ENCODE measurements at places on chromosomes 1 and 21. TPM values are rescaled to one million over a fixed set of nuclear protein-coding genes. Genes with fewer than 3 reads are reported as not detected.

DNA sequence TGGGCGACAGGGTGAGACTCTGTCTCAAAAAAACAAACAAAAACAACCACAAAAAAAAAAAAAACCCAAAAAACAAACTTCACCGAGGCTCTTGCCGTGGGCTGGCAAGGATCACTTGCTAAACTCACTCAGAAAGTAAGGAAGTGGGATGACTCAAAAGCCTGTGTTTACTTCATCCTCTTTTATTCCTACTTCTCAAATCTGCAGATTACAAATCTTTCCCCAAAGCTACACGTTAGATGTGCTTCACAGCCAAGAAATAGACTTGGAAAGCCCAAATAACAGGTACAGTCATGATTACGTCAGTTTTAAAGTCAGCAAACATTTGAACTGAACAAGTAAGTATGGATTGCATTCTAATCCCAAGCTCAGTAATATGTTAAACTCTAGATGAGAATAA, 359.3 kb downstream of the ADGRL2 start:
- DNase-seq: no peak

GRCh38 chr1:27005648-27006496, 6.8 kb downstream of the TENT5B start:
- DNase-seq: no peak

- DNase-seq: no peak
These were observed 128.8 kb upstream of the COA6 start for GRCh38 chr1:234244482-234244881.

- no peak for DNase-seq
These were observed 228.4 kb upstream of the POU3F1 start for GRCh38 chr1:38274974-38275373.

DNA sequence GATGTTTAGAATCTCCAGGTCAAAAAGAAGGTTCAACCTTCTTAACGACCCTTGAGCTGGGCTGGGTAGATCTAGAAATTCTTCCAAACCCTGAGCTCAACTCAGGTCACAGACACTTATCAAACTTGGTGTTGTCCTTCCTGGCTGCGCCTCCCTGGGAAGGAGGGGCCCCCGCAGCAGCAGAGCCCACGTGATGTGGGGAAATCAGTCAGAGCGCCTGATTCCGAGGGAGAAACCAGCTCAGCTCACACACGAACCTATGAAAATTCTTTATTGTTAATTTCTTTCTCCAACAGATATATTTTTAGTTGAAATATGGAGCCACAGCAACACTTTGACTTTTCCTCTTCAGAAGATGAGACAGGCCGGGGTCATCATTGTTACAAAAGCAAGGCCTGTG, 24.3 kb upstream of the CLSTN1 start:
- no peak for DNase-seq

DNA sequence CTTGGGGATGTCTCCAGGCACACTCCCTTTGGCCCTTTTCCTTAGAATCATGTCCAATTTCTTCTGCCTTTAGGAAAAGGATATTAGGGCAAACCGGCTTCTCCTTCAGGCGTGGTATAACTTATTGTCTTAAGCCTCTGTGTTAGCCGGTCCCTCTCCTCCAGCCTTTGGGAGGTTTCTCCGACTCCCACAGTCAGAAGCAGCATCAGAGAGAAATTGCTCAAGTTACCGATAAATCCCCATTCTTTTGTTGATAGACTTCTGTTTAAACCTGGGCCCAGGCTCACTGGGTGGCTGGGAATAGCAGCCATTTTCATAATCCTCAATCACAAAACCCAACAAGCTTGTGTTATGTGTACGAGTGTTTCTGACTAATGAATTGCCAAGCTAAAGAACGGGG, 85.4 kb upstream of the KAZN start:
- no peak for DNase-seq

DNA sequence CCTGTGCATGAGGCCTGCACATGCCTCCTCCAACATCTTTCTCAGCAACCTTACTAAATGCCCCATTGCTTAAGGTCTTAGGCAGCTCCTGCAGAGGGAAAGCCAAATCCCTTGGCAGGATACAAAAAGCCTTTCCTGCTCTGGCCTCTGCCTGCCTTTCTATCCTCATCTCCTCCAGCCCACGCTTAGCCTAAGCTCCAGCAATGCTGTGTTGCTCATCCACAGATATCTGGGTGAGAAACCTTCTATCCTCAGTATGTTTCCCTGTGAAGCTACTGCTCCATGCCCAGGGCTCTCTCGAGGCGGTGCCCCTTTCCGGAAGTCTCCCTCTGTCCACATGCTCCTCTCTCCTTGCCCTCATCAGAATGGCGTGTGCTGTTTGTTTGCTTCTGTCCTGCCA, 37.0 kb upstream of the CCSAP start:
- no peak for DNase-seq

- no peak for DNase-seq
These were observed 103.3 kb upstream of the DEPDC1 start for GRCh38 chr1:68600049-68600661.

GRCh38 chr1:116496380-116496779, 74.4 kb downstream of the CD58 start:
- peak; percentile 40 for DNase-seq

GRCh38 chr1:56512724-56513494, 66.5 kb downstream of the PLPP3 start:
- DNase-seq: no peak

- no peak for DNase-seq
These were observed 25.8 kb upstream of the PPP1R8 start for GRCh38 chr1:27804791-27805190.

DNA sequence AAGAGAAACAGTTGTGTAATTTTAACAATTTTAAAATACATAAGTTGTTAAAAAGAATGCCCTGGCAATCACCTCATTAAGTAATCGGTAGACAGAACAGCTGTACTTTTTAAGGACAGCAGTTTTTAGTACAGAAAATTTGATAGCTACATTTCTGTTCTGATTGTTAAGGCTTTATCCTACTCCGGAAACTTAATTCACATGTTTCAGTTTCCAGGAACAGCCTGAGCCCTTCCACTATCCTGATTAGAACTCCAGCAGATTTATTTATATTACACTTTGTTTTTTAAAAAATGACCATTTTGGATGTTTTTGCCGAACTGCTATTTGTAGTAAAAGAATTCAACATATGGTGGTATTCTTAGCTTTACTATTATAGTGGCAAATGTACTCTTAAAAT, 8.7 kb downstream of the PRRC2C start:
- no peak for DNase-seq

DNA sequence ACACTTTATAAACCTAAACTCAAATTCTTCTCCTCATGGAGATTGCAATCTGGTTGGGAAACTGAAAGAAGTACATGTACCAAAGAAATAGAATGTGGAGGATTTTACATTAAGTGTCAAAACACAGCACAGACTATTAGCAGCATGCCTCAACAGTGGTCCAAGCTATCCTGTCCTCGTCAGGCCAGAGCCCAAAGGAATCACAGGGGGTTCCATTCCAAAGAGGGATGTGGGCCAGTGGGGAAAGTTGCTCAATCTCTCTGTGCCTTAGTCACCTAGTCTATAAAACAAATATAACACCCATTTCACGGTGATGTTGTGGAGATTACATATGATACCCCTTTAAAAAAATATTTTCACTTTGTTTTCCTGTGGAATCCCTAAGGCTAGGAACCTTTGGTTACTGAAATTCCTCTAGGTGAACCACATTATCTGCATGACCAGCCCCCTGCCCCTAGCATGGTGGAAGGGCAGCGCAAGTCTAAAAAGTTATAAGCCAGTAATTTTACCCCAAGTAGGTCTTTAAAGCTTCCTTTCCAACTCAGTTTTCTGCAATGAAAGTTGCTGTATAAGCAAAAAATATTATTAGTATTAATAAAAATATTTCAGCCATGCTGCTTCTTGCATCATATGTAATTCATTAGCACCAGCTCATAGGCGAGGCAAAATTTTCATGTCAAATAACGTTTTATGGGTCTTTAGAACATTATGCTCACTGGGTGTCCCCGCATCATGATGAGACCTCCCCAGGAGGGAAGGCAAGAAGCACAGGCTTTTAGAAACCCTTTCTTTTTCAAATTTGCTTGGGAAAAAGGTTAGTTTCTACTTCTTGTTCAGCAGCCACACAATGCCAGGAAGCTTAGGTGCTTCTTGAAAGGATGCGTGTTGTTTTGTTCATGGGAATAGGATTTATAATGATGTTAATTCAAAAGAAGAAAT, 548.8 kb upstream of the PKN2 start:
- DNase-seq: no peak

- peak; percentile 69 for DNase-seq
These were observed 4.5 kb upstream of the CRABP2 start for GRCh38 chr1:156709757-156710489.

- no peak for DNase-seq
These were observed 670 bp downstream of the ST3GAL3 start for GRCh38 chr1:43708002-43708410.

GRCh38 chr1:201719812-201720521, 109.0 kb upstream of the IPO9 start:
- peak; percentile 89 for DNase-seq

The PPFIA4 gene
- polyA plus RNA-seq: 14.1 TPM

The SEMA6C gene
- polyA plus RNA-seq: 46.3 TPM

The LCE1A gene
- polyA plus RNA-seq: not detected

The HAO2 gene
- polyA plus RNA-seq: not detected

The S100A9 gene
- polyA plus RNA-seq: 38.8 TPM

The PDZK1 gene
- polyA plus RNA-seq: 0.15 TPM

The OR2L13 gene
- polyA plus RNA-seq: not detected
